ENCODE measurements at places on chromosomes 5 and 9.
A peak's percentile ranks its signal among the peaks of the same experiment; 100 is the strongest.

DNA sequence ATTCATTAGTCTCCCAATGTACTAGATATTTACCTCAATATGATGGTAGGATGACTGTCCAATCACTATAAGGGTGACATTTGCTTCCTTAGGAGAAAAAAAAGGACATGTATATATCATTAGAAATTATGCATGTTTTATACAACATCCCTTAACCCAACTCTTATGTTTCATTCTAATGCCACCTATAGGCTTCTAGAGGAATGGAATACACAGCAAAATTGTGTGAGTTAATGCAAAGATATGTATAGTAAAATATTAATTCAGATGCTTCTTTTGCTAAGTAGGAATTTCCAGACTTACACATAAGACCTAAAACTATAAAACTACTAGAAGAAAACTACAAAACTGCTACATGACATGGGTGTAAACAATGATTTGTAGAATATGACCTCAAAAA, 3.5 kb downstream of the PRXL2C start:
- DNase-seq, result no peak

GRCh38 chr5:11655681-11656080, 248.6 kb downstream of the CTNND2 start:
- no peak for DNase-seq

DNA sequence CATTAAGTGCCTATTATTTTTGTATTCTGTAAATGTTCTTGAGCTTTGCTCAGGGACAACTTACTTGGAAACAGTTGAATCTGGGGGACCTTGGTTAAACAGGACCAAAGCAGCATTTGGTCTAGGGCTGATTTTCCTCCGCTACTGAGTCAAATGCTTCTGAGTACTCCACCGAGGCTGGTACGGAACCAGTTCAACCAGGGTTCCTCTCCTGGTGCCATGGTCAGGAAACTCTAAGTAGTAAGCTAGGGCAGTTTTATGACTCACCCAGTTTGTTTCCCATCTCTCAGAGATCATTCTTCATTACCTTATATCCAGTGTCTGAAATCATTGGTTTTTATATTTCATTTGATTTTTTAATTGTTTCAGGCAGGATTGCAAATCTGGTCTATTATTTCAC, 111.9 kb upstream of the TNFAIP8 start:
- DNase-seq, result no peak

DNA sequence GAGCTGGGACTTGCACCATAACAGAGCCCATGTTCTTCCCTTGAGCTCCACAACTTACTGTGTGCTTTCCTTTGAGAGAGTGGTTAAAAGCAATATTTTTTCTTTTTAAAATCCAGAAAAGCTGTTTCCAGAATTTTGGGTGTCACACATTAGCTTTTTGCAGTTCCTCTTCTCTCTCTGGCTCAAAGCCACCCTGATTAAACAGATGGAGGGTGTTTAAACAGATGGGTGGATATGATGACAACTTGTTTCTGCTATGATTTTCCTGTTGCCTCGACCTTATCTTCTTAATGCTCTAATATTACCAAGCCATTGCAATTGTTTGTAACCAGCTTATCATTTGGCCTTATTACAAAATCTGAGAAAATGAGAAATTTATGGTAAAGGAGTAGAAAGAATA, 22.9 kb upstream of the CFAP95 start:
- peak; percentile 6 for DNase-seq

DNA sequence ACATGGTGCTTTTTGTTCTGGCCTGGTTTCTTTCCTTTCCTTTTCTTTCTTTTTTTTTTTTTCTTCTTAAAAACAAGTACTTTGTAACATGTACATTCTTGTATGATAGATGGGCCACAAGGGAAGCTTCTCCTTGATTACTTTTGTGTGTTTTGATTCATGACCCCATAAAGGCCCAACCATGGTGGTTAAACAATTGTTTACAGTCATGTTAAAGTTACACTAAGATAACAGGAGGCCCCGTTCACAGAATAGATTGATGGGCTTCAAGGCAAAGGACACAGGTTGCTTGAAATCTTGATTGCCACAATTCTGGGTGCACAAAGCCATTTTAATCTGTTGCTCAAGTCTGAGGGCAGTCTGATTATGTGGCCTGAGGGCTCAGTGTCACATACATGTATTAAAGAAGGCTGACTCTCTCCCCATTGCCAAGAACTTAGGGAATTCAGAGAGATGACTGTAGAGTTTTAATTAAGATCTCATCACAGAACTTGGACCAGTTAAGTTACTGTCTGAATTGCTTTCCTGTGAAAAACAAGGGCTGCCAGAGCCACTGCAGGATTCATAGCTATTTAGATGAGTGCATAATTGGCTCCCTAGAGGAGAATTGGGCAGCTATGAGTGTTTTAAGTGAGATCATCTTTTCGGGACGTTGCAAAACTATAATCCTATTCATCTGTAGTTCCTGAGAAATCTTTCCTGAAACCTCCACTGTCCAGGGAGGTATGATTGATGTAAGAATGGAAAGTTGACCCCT, 163.4 kb downstream of the TLE4 start:
- no peak for DNase-seq

GRCh38 chr9:121289772-121290370, 21.9 kb downstream of the GSN start:
- no peak for DNase-seq

DNA sequence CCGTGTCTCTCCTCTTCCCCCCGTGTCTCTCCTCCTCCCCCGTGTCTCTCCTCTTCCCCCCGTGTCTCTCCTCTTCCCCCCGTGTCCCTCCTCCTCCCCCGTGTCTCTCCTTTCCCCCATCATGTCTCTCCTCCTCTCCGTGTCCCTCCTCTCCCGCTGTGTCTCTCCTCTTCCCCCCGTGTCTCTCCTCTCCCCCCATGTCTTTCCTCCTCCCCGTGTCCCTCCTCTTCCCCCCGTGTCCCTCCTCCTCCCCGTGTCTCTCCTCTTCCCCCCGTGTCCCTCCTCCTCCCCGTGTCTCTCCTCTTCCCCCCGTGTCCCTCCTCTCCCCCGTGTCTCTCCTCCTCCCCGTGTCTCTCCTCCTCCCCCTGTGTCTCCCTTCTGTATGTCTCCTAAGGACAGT, 12.8 kb upstream of the RNU6ATAC start:
- no peak for DNase-seq

Data from NCI-H1092 (cell line).